Stimulated activated CD4-positive, alpha-beta T cell treated with anti-CD3 and anti-CD28 coated beads, Interleukin-15, amount 100 ng/mL, for 1 hour (primary cell): ENCODE measurements at places on chromosomes 5 and 9.

DNA sequence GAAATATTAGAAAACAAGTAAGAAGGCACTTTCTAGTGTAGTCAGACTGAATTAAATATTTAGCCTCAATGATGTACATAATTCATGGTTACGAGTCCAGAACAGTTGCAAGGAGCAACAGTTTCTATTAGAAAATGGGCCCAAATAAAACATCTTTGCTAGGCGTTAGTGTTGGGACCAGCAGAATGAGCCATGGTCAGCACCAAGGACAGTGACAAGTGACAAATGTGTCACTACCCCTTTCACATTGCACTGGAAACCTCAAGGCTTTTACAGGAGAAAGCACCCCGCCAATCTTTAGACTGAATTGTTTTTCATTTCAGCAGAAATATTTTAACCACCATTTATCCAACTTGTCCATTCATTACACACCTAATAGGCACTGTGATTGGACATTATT is 301.3 kb upstream of the ADCY2 start:
- DNase-seq = no peak

- DNase-seq = no peak
These were observed 26.4 kb upstream of the ADAMTSL1 start for GRCh38 chr9:18447541-18447940.

DNA sequence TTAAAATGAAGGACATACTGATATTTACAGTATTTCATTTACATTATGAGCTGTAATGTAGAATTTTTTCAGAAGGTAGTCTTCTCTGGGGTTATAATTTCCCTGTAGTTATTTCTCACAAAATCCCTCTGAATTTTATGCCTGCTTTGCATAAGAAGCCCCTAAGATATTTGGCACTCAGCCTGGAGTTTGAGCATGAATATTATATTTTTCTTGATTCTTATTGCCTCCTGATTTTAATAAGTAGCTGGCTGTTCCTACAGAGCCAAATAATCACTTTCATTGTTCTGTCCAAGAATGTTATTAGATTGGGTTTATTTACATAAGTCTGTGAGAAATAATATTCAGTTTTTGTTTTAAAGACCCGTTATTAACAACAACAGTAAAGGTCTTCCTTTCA is 195.0 kb downstream of the FER start:
- no peak for DNase-seq

DNA sequence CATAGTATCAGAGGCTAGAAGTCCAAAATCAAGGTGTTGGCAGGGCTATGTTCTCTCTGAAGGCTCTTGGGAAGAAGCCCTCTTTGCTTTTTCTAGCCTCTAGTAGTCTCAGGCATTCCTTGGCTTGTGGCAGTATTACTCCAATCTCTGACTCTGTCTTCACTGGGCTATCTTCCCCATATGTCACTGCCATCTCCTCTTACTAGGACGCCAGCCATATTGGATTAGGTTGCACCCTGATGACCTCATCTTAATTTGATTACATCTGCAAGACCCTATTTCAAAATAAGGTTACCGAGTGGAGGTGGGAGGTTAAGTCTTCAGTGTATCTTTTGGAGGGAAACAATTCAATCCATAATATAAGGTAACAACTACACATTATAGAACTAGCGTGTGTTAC is 21.3 kb upstream of the EBF1 start:
- no peak for DNase-seq

DNA sequence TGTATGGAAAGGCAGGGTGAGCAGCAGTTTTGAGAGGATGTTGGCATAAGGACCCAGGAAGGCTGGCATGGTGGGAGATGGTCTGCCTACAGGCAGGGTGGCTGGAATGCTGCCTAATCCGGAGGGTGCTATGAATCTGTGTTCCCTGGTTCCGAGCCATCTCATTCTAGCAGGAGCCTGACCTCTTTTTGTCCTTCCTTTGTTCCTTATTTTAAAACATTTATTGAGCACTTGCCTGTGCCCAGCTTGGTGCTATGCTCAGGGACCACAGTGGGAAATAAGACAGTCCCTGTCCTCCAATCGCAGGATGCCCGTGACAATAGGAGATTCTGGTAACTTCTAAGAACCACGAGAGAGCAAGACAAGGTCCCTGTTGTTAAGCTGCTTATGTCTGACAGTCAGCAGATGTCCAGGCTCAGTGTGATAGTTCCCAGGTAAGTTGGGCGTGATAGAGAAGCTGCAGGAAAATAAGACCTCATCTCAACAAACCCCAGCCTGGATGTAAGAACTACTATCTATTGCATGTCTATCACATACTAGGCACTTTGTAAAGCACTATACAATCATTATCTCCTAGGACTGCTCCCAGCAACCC is 9.1 kb upstream of the ZBTB34 start:
- no peak for DNase-seq

DNA sequence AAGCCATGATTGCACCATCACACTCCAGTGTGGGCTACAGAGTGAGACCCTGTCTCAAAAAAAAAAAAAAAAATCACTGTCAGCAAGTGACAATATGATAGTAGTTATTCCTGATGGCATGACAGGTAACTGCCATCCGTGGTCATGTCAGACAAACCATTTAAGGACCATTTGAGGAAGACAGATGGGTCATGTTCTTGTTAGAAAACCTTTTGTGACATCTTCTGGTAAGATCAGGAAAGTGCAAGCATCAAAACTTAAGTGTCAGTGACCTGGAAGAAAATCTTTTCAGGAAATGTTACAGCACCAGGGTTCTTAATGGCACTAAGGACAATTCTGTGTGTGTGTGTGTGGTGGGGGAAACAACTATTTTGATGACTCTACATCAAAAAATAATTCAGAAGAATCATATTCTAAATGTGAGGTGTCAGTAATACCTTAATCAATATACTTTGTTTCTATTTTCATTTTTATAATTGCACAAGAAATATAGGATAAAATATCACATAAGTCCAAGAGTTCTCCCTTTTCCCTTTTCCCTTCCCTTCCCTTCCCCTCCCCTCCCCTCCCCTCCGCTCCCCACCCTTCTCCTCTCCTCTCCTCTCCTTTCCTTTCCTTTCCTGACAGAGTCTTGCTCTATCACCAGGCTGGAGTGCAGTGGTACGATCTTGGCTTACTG is 17.8 kb downstream of the SLC38A9 start:
- no peak for DNase-seq

- DNase-seq = no peak
These were observed 20.4 kb downstream of the FOXE1 start for GRCh38 chr9:97873425-97873824.

DNA sequence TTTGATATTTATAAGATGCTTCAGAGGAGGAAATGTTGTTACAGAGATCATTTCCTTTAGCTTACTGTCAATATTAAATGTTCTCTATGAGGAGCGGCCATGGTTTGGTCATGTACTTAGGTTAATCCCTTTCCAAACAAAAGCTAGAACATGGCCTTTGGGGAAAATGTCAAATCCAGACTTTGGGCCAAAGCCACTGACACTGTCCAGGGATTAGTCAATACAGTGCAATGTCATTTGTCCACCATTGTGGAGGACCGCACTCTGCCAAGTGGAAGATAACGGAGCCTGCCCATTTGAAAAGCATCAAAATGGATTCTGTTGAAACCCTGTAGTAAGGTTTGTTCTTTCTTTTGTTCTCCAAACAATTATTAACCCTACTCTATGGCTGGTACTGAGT is 50.1 kb downstream of the FRMPD1 start:
- DNase-seq = no peak
